ENCODE measurements at places on chromosomes 1 and 21. TPM values are rescaled to one million over a fixed set of nuclear protein-coding genes. Genes with fewer than 3 reads are reported as not detected.

The LRRC7 gene
- total RNA-seq: not detected

GRCh38 chr1:30868833-30869435, 39.6 kb downstream of the SDC3 start:
- DNase-seq: peak; percentile 62

DNA sequence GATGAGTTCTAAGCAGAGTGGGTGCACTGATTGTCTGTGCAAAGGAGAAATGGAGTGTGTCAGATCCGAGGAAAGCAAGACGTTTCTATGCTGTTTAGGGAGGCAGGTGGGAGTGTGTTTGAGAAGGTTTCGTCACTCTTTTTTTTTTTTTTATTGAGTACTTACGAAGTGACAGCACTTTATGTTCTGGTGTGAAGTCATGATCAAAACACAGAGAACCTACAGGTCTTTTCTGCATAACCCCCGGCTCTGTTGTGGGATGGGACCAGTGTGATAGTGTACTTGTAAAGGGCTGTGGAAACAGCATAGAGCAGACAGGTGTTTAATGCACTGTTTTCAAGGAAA, 26.7 kb downstream of the MIA3 start:
- DNase-seq: no peak

DNA sequence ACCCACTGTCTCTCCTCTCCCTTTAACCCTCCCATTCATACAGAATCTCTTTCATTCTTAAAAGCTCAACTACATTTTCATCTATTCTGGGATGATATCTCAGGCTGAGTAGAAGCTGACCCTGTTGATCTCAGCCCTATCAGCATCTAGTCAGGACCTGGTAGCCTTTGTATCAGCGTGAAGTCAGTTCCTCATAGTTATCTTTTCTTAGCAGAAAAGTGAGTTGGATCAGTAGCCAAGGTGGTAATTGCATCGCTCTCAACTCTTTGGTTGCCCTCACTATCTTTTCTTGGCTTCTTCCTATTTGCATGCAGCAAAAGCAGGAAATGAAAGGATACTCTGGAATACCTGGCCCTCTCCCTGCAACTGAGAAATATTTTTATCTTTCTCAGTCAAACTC, 13.6 kb upstream of the GOLT1A start:
- DNase-seq: no peak

- no peak for DNase-seq
These were observed 37.7 kb downstream of the PIK3C2B start for GRCh38 chr1:204456826-204457442.
